ENCODE measurements at places on chromosomes 1 and 21.

GRCh38 chr1:1153874-1154273 is 19.8 kb upstream of the TTLL10 start:
- no peak for DNase-seq

DNA sequence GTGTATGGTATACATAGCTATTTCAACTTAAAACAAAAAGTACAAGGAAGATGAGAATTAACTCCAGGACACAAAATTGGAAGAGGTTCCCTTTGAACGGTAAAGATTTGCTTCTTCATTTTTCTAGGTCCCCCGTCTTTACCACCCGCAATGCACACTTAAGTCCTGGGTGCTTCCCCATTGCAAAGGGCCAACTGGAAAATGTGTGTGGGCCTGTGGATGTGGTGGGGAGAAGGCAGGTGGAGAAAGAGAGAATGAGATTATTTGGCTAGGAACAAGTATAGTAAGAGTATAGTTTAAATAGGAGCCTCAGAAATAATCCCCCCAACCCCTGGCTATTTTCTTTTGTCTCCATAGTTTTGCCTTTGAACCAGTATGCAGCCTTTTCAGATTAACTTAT is 115.4 kb downstream of the HLX start:
- no peak for DNase-seq

DNA sequence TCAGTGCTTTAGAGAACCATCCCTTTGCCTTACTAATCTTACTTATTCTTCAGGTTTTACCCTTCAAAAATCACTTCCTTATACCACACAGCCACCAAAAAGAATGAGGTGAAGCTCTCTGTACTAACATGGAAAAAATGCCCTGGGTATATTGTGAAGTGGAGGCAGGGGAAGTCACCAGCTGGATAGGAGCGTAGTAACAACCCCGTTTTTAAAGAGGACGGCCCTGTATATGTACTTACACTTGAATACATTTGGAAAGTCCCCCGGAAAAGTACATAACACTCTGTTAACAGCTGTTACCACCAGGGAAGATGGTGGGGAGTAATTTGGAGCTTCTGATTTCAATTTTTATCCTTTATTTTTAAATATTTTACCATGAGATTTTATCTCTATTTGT is 28.2 kb upstream of the KHDRBS1 start:
- no peak for DNase-seq

DNA sequence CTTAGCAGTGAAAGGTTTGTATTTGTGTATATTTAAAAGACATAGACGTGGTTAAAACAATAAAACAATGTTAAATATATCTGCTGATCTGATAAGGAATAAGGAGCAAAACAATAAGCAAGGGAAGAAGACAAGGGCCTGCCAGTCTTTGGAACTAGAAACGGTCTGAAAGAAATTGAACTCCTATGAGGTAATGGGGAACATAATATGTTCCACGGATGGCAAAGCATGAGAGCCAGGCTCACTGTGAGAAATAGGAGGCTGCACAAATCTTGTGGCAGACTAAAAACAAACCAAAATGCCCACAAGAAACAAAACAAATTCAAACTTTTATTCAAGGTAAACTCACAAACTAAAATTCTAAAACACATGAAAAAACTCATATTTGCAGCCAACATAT is 150.5 kb downstream of the NTMT2 start:
- DNase-seq: no peak

DNA sequence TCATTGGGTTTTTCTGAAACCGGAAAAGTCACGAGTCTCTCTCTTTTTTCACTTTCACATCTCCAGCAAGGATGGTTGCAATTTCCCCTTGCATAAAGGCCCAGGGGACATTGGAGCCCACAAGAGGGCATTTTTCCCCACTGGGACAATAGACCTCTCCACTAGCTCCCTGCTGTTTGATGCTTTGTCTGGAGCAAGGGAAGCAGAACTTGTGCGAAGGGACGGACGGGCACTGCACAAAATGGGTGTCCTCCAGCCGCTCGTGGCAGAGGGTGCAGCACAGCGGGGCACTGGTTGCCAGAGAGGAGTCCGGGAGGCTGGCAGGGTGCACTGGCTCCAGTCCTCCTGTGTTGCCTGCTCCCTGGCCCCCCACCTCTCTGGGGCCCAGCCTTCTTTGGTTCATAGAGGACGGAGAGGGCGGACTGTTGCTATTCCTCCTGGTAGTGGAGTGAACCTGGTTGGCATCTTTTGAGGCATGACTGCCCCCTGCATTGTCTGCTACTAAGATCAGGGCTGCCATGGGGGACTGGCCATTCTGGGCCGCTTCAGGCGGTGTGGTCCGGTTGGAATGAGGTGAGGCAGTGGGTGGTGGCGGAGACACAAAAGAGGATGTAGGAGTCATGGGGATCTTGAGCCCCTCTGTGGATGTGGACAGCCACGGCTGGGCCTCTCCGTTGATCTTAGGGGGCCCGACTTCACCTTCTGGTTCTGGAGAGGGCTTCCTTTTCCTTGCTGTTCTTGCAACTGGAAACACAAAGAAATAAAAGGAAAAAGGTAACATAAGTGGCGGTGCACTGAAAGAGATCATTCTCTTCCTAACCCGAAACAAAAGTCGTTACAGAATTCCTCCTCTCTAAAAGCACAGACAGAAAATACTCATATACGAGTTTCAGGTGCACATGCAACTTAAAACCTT is 2.6 kb downstream of the IRF2BP2 start:
- no peak for DNase-seq

DNA sequence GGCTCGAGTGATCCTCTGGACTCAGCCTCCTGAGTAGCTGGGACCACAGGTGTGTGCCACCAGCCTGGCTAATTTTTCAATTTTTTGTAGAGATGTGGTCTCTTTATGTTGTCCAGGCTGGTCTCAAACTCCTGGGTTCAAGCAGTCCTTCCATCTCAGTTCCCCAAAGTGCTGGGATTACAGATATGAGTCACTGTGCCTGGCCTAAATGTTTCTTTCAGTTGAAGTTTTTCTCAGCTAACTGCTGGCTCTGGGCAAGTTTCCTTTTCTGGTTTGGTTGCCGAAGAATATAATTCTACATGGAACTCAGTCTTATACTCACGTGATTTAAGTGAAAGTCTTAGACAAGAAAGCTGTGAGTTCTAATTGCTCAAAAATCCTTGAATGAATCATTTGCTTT is 57.0 kb downstream of the SASS6 start:
- DNase-seq: no peak

DNA sequence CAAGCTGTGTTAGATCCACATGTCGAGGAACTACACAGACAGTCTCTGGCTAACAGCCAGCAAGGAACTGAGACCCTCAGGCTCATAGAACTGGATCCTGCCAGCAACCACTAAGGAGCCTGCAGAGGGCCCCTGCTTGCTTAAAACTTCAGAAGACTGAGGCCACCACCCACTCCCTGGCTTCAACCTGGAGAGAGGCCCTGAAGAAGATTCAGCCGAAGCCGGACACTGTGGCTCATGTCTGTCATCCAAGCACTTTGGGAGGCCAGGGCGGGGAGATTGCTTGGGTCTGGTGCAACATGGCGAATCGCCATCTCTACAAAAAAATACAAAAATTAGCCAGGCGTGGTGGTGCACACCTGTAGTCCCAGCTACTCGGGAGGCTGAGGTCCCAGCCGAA is 92.6 kb upstream of the TMPRSS2 start:
- DNase-seq: no peak

DNA sequence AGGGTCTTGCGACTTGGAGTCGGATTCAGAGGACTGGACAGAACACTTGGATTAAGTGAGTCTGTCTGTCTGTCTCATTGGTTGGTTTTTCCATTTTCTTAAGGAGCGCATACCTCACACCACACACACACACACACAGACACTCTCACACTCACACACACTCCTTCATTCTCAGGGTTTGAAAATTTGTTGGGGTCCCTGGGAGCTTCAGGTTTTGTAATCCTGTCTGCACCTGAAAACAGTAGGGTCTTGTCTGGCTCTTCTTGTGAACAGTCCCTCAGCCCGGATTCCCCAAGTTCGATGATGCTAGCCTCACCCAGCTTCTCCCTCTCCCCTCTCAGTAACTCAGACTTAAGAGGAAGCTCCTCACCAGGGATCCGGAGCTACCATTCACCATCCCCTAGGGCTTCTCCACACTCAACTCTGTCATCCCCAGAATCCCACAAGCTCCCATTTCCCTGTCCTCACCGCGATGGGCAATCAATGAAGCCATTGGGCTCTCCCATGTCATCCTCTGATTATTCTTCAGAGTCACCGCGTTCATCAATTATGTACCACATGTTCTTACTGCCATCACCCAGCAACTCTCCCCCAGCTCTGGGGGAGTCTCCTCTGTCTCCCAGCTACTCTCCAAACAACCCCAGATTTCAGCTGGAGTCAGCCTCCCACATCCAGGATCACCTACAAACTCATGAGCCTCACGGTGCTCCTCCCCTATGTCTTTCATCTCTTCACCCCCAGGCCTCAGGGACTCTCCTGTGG is 1530.9 kb upstream of the TPTE start:
- no peak for DNase-seq

DNA sequence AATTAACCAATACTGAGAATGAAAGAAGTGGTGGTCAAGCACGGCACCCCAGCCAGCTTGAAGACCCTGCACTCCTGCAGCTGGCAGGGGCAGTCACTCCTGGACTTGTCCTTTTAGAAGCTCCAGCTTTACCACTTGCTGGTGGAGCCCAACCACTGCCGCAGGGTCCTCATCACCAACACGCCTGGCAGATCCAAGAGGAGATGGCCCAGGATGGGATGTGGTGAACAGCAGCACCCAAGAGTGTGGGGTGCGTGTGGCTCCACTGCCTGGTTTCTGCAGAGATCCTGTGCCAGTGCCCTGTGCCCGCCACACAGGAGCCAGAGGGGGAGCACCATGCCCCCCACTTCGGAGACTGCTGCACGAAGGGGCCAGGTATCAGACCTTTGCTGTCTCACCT is 13.5 kb downstream of the CR1L start:
- no peak for DNase-seq

DNA sequence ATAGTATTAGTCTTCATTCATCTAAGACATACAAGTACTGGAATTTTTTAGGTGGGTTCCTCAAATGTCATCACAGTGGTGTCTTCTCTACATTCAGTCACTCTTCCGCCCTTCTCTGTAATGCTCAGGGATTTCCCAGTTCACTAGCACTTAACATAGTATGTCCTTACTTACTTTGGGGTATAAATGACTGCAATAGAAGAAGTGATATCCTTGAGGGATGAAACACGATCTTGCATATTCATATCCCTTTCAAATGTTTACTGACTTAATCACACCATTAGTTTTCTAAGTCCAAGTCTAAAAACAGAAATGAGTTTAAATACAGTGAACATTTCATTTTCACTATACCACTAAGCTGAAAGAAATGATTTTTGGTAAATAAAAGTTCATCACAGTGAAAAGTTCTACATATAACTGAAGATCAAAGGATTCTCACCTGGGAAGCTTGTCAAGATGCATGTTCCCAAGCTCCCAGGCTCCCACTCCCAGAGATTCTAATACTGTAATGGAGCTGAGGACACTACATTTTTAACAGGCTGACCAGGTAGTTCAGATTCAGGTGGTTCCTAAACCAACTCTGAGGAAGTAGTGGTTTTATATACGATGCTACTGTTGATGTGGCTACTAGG is 29.7 kb downstream of the MRPL39 start:
- no peak for DNase-seq

DNA sequence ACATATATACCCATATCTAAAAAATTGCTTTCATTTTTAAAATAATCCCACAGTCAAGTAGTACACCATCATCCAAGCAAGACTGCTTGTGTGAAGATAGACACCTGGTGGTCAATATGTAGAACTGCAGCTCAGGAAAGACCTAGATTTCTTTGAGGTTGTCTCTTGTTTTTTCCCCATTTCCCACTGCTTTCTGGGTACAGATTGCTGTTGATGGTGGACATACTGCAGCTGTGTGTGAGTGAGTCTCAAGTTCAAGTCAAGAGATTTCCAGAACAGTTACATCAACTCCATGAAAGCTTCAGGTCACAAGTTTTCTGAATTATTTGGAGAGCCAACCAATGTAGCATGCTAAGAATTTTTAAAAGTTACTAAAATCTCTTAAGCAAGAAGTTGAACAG is 306.4 kb downstream of the DUSP10 start:
- DNase-seq: peak; percentile 69

GRCh38 chr1:119791377-119791776 is 19.9 kb downstream of the REG4 start:
- no peak for DNase-seq

GRCh38 chr1:64981601-64982533 is 15.5 kb upstream of the JAK1 start:
- DNase-seq: no peak

DNA sequence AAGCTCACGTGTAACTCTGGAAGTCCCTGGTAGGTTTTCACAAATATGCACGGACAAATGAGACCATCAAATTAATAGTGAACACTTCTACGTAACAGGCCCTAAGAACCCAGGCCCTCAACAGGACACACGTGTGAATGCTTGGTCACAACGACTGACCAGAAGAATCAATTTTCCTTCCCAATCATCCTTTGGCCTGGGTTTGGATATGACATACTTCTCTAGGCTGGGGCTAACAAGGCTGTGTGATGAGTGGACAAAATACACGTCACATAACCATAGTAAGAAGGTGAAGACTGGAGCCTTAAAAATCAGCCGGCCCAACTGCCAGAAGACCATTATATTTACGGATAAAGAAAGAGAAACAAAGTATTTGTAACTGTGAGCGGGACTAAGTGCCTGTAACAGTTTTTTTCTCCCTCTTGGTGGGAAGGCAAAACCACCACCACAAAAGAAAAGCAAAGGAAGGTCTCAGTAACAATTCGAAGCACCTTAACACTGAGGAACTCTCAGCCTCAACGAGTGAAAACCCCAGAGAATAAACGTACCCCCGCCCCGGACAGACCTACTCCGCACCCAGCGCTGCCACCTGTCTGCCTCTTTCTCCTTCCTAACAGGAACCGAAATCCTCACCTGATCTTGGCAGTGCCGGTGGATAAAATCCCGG is 450 bp downstream of the SDE2 start:
- peak; percentile 31 for DNase-seq

- no peak for DNase-seq
Measured at GRCh38 chr1:99829269-99829668, 20.9 kb upstream of the AGL start.

GRCh38 chr1:238111081-238111480 is 220.4 kb upstream of the ZP4 start:
- no peak for DNase-seq

- DNase-seq: no peak
Measured at GRCh38 chr1:8144323-8144722, 118.2 kb upstream of the ERRFI1 start.

GRCh38 chr1:235057385-235058306 is 71.0 kb downstream of the TOMM20 start:
- DNase-seq: no peak

GRCh38 chr1:11650331-11650991 is 3.8 kb downstream of the FBXO2 start:
- peak; percentile 54 for DNase-seq

DNA sequence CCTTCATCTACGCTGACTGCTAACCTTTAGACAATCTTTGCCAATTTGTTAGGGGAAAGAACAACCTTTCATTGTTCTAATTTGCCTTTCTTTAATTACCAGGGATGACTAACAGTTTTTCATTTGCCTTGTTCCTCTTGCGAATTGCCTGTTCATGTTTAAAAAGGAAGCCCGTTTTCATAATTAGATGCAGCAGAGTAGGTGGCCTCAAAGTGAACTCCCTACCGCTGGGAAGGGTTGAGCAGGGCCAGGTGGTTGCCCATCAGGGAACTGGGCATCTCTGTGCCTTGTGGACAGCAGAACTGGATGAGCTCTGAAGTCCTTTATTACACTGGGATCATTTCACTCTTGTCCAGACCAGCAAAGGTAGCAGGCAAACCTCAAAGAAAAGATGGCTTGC is 59.0 kb downstream of the HIVEP3 start:
- DNase-seq: no peak

GRCh38 chr1:245493029-245493428 is 338.2 kb downstream of the KIF26B start:
- DNase-seq: no peak

- DNase-seq: peak; percentile 73
Measured at GRCh38 chr1:39102537-39103327, 76.6 kb downstream of the NDUFS5 start.
